PC-3 (cell line): ENCODE measurements at places on chromosomes 2 and 18. TPM values are rescaled to one million over a fixed set of nuclear protein-coding genes. Genes with fewer than 3 reads are reported as not detected.

MYCN gene
- not detected in 2 replicates for total RNA-seq

SLC16A14 gene
- total RNA-seq, result 12.4 and 14.4 TPM in 2 replicates

RAB6D gene
- total RNA-seq, result not detected in 2 replicates

CROCC2 gene
- not detected in 2 replicates for total RNA-seq

HNMT gene
- total RNA-seq, result 6.9 and 7.1 TPM in 2 replicates

IMPACT gene
- total RNA-seq, result 18.8 and 19.9 TPM in 2 replicates

STK16 gene
- total RNA-seq, result 13.8 and 16.3 TPM in 2 replicates

MRPS9 gene
- total RNA-seq, result 59.7 and 64.0 TPM in 2 replicates

NYAP2 gene
- total RNA-seq, result not detected in 2 replicates

STAT4 gene
- total RNA-seq, result 1.6 and 2.2 TPM in 2 replicates

SERPINB13 gene
- total RNA-seq, result not detected in 2 replicates

MAP3K19 gene
- total RNA-seq, result not detected in 2 replicates

NMS gene
- not detected in 2 replicates for total RNA-seq

CHRNA1 gene
- total RNA-seq, result 0.23 and 1.8 TPM in 2 replicates

KCNG2 gene
- total RNA-seq, result not detected in 2 replicates

IGFBP5 gene
- total RNA-seq, result 140 and 157 TPM in 2 replicates

NR4A2 gene
- total RNA-seq, result 12.0 and 13.8 TPM in 2 replicates

MRO gene
- total RNA-seq, result 0.55 TPM in 1 of 2 replicates, not detected in the other

SLC4A5 gene
- 0.40 and 2.4 TPM in 2 replicates for total RNA-seq

UGT1A10 gene
- total RNA-seq, result 0.46 TPM in 1 of 2 replicates, not detected in the other

FSHR gene
- total RNA-seq, result not detected in 2 replicates

PPM1G gene
- total RNA-seq, result 122 and 133 TPM in 2 replicates

M1AP gene
- total RNA-seq, result not detected in 2 replicates

GAL3ST2 gene
- not detected in 2 replicates for total RNA-seq

SLC30A3 gene
- 0.36 TPM in 1 of 2 replicates, not detected in the other for total RNA-seq

INPP1 gene
- 4.0 and 5.6 TPM in 2 replicates for total RNA-seq

ZAP70 gene
- not detected in 2 replicates for total RNA-seq

CEP68 gene
- 3.4 and 7.0 TPM in 2 replicates for total RNA-seq

GNLY gene
- total RNA-seq, result not detected in 2 replicates

RUFY4 gene
- not detected in 2 replicates for total RNA-seq

UGT1A7 gene
- total RNA-seq, result not detected in 2 replicates

RESP18 gene
- not detected in 2 replicates for total RNA-seq

ZNF804A gene
- total RNA-seq, result 1.6 and 1.9 TPM in 2 replicates

PLGLB1 gene
- total RNA-seq, result 0.62 and 2.9 TPM in 2 replicates

UGT1A4 gene
- not detected in 2 replicates for total RNA-seq

ZC3H6 gene
- 1.3 TPM in 2 replicates for total RNA-seq

NPAS2 gene
- 54.8 and 55.4 TPM in 2 replicates for total RNA-seq

ONECUT2 gene
- total RNA-seq, result 1.0 and 1.1 TPM in 2 replicates

NT5DC4 gene
- total RNA-seq, result 0.04 TPM in 1 of 2 replicates, not detected in the other

AQP12B gene
- total RNA-seq, result not detected in 2 replicates

CRYBA2 gene
- 6.4 and 13.5 TPM in 2 replicates for total RNA-seq

GALNT13 gene
- 2.0 and 2.6 TPM in 2 replicates for total RNA-seq

ACKR3 gene
- total RNA-seq, result 0.86 and 3.1 TPM in 2 replicates

PLB1 gene
- total RNA-seq, result 0.40 and 1.3 TPM in 2 replicates

MDH1B gene
- 0.23 and 0.40 TPM in 2 replicates for total RNA-seq

DSC3 gene
- total RNA-seq, result 11.1 and 14.6 TPM in 2 replicates

EIPR1 gene
- 90.1 and 97.4 TPM in 2 replicates for total RNA-seq

GPR45 gene
- total RNA-seq, result not detected in 2 replicates

IL1RL2 gene
- 0.11 TPM in 1 of 2 replicates, not detected in the other for total RNA-seq

STARD6 gene
- not detected in 2 replicates for total RNA-seq

ACVR1C gene
- 0.17 and 0.40 TPM in 2 replicates for total RNA-seq

ARHGAP25 gene
- not detected in 2 replicates for total RNA-seq

SLC23A3 gene
- 1.4 and 1.7 TPM in 2 replicates for total RNA-seq

PROKR1 gene
- total RNA-seq, result 0.12 and 0.26 TPM in 2 replicates

MYO5B gene
- 10.4 and 10.7 TPM in 2 replicates for total RNA-seq

MPV17 gene
- 41.8 and 59.2 TPM in 2 replicates for total RNA-seq

TEKT4 gene
- total RNA-seq, result not detected in 2 replicates
